ENCODE measurements at places on chromosomes 11 and 22.

GRCh38 chr11:46159680-46160079 is 38.4 kb upstream of the PHF21A start:
- DNase-seq: no peak

GRCh38 chr11:2511421-2512369 is 66.9 kb downstream of the KCNQ1 start:
- DNase-seq: no peak

DNA sequence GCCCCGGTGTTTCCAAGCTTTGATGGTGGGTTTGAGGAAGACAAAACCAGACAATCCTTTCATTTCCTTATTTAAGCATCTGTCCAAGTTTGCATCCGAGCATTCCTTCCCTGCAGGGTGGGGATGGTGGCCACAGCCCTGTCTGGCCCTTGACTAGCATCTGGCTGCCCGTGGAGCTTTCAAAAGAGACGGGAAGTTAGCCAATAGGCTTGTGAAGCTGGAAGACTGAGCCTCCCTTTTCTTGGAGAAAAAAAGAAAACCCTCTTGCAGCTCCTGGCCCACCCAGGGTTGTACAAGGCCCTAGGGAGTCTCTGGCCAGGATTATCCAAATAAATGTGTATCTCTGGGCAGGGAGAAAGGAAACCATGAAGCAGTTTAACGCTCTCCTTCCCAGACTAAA is 60.6 kb downstream of the MICAL2 start:
- DNase-seq: no peak

GRCh38 chr11:16879690-16880089 is 134.5 kb downstream of the PLEKHA7 start:
- DNase-seq: no peak

GRCh38 chr11:18011633-18012032 is 1.2 kb downstream of the SERGEF start:
- no peak for DNase-seq

DNA sequence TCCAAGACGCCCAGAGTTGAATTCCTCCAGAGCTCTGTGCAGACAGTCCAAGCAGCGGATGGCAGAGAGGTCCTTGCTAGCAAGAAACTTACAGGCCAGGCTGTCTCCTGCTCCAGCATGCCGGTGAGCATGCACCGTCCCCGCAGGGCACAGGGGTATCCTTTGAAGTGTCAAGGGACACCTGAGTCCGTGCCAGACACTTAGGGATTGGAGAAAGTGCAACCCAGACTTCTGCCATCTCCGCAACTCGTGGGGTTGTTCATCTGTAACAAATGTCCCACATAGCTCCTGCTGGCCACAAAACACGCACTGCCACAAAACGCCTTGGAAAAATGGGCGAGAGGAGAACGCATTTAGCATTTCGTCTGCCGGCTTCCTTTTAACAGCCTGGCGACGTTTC is 13.3 kb downstream of the TSPO start:
- no peak for DNase-seq

DNA sequence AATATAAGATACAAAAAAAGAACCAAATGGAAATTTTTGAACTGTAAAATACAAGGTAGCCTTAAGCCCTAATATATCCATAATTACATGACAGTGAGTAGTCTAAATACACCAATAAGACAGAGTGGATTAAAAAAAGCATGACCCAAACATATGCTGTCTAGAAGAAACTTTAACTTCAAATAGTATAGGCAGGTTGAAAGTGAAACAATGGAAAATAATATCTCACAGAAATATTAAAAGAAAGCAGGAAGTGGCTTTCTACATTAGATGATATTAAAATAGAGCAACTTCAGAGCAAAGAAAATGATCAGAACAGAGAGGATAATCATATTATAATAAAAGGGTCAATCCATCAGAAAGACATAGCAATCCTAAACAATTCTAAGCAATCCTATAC is 21.8 kb downstream of the DCUN1D5 start:
- no peak for DNase-seq

- DNase-seq: no peak
Observed at GRCh38 chr11:44409558-44410236, 99.8 kb upstream of the ALX4 start.

GRCh38 chr11:17405232-17406005 is 17.0 kb upstream of the KCNJ11 start:
- no peak for DNase-seq

DNA sequence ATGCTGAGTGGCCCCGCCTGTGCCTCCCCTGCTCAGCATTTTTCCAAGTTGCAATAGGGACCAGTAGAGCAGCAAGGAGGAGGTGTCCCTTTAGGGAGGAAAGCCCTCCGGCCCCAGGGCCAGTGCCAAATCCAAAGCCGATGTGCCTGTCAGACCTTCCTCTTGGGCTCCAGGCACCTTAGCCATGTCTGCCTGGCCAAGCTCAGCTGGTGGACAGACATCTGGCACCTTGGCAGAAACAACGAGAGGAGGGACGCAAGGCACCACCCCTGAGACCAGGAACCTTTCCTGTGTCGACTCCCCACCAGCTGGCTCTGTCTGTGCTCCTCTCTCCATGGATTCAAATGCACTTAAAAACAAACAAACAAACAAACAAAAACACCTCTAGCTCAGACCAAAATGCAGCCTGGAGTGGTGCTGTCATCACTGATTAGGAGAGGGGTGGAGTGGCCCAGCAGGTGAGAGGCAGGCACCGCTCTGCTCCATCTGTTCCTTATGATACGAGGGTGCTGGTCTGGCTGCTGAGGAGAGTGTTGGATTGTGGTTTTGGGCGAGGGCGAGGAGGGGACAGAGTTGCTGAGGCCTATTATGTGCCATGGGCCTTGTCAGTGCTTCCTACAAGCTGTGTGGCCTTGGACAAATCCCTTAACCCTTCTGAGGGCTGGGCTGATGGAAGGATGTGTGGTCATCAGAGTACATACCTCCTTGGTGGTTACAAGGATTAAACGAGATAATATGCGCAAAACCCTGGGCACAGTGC is 46.2 kb downstream of the TP53I11 start:
- no peak for DNase-seq

DNA sequence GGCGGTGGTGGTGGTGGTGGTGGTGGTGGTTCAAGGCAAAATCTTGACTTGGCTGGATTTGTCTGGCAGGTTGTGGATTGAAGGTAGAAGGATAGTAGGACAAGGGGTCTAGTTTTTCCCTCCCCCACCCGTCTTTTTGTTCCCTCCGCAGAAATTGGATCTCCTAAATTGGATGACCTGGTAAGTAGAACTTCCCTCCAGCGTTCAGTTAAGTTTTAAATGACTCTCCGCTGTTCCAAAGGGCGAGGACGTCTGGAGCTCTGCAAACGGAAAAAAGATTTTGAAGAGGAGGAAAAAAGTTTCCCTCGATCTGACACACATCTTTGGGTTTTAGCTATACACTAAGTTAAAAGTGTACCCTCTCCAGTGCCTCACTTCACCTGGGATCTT is 422 bp upstream of the LGR4 start:
- no peak for DNase-seq

GRCh38 chr11:27391331-27392015 is 28.5 kb upstream of the CCDC34 start:
- no peak for DNase-seq

- DNase-seq: no peak
Observed at GRCh38 chr11:64256300-64256699, 5.0 kb downstream of the PLCB3 start.

DNA sequence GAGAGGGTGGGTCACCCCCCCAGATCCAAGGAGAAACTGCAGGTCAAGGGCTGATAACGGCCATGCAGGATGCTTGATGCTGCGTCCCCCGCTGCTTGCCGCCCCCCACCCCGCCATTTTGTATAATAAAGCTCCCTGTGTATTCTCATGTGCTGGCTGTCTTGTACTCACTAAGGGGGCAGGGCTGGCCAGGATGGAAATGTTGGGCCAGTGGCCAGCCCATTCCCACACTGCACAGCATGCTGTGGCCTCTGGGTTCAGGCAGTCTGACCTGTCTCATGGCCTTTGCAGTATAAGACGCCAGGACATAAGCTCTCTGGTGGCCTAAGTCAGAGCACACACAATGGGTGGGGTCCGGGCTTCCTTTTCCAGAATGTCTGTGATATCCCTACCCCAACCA is 421 bp upstream of the PRR33 start:
- no peak for DNase-seq

DNA sequence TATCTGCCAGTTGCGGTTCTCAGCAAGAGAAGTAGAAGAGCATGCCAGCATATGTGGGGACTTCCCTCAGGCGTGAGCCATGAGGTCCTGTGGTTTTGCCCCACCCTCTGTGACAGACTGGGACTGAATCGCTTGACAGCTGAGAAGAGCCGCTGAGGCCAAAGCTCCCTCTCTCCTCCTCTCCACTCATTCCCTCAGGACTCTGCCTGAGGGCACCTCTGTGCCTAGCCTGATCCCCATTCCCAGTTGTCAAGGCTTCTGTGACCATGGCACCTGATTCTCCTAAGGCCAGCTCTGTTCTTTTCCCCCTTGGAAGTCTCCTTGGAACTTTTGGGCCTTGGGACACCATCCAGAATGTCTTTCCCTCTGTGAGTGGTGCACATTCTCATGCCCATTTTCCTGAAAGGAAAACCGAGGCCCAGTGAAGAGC is 27.0 kb downstream of the ART5 start:
- no peak for DNase-seq

DNA sequence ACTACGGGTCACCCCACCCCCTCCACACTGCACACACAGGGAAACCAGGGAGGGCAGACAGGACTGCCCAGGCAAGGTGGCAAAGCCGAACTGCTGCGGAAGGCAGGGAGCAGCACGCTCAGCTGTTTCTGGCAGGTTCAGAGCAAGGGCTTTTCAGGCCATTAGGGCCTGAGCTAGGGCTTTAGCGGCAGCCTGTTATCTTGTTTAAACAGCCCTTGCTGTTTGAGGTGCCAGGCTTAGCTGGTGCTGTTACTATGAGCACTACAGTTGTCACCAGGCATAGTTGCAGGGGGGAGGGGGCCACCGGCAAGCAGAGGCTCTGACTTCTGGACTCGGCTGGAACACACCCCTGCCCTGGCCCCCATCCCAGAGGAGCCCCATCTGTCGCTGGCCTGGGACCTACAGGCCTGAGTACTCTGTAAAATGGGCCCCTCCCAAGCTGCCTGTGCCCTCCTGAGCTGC is 34.9 kb downstream of the RSPH14 start:
- no peak for DNase-seq

- DNase-seq: no peak
Observed at GRCh38 chr11:6663794-6664469, 8.3 kb upstream of the DCHS1 start.

DNA sequence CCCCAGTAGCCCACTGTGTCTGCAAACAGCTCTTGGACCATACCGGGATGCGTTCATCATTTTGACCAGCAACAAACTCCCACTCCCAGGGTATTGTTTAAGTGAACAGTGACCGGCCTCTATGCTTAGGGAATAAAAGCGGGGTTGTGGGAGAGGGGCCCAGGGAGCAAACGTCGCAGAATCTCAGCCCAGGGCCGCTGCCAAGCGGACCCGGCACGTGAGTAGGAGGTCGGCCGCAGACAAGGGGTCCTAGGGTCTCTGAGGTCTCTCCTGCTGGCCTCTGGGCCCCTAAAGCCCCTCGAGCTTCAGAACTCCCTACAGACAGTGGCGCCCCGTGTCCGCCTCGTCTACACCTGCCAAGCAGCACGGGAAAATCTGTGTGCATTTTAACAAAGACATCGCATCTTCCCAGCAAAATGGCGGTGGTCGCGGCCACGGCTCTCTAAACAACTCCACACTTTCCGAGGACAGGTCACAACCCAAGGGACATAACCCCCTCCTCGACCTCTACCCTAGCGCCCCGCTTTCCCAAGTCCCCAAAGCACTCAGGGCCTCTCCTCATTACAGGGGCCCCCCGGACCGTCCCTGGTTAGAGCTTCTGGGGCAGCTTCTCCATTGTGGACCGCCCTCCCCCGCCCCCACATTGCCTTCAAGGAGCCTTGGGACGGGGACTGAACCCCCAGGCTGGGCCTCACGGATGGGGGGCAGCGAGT is 3.9 kb upstream of the GCAT start:
- no peak for DNase-seq

GRCh38 chr11:59617876-59618275 is 2.3 kb upstream of the OSBP start:
- DNase-seq: no peak

GRCh38 chr11:61173456-61173855 is 12.2 kb upstream of the VPS37C start:
- DNase-seq: no peak

DNA sequence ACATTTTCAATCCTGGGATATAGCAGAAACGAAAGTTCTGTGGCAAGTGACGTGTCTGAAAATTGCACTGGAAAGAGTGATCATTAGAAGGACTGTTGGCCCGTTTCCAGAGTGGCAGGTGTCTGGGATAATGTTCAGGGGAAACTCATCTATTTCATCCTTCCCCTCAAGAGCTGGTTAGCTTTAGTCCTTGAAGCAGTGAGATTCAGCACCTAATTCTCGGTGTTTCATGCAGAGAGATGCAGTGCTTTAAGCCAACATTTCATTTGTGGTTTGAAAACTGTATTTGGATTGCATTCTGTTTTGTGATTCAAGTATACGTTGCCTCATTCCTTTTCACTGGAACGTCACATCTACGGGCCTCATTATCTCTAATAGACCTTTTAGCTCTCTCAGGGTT is 205.0 kb upstream of the RAG2 start:
- no peak for DNase-seq

DNA sequence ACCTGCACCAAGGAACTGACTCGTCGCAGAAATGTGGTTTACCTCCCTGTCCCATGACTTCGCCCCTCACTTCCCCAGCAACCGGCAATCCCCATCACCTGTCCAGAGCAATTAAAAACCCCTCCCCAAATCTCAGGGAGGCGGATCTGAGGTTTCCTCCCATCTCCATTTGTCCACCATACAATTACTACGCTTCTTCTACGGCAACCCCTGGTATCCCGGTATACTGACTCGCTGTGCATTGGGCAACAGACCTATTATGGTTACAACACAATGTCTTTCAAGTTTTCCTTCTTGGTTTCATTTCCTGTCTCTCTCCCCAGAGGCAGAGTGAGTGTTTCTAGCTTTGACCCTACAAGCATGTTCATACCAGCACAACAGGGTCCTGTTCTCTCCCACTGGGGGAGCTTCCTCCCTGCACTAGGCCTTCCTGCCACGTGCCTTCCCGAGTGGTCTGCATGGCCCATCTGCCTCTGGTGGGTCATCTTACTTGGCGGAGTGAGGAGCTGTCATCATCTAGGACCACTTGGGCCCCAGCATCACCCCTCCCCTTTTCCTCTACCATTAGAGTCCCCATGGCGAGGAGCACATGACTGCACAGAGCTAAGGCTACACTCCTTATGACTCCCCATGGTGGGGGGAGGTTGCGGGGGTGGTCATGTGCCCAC is 30.3 kb upstream of the NAP1L4 start:
- no peak for DNase-seq

DNA sequence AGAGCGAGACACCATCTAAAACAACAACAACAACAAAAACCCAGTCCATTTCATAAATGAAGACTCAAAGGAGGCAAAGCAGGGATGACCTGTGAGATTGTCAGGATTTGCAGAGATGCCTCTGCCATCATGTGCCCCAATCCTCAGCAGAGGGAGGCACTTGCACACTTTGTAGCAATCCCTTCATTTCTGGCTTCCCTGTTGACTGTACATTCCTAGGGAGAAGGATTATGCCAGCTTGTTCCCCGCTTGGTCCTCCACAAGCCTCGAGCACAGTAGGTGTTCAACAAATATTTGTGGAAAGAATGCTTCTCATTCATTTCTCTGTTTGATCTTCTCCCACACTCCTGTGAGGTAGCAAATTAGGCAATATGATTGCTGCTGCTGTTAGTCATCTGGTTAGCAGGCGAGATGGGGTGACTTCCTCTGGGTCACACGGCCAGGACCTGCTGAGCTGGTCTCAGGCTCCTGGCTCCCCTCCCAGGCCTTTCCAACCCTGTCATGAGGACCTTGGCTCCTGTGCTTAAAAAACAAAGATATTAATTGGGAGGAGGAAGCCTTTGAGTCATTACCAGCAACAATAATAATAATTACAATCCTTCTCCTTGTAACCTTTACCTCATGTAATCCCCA is 34.1 kb downstream of the LIF start:
- no peak for DNase-seq
